Stimulated activated CD8-positive, alpha-beta memory T cell treated with anti-CD3 and anti-CD28 coated beads, Interleukin-4, amount 100 ng/mL, for 24 hours (primary cell): ENCODE measurements at places on chromosomes 4 and X.

GRCh38 chrX:24375600-24376131, 15.2 kb downstream of the SUPT20HL1 start:
- no peak for DNase-seq

GRCh38 chr4:10608501-10609219, 75.9 kb downstream of the CLNK start:
- DNase-seq = no peak

DNA sequence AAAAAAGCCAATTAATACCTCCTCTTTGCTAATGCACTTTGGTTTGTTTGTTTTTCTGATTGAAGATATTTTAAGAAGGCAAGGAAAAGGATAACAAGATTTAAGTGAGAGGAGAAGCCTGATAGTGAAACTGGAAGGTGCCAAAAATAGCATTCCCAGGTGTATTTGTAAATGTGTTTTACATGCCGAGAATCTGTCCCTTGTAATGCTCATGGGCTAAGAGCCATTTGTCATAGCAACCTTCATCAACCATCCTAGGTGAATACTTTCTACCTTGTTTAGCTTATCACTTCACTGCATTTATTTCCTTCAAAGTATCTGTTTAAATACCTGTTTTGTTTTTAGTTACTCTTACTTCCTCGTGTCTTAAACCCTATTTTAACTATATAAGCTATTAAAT, 127.8 kb downstream of the KCTD8 start:
- no peak for DNase-seq

DNA sequence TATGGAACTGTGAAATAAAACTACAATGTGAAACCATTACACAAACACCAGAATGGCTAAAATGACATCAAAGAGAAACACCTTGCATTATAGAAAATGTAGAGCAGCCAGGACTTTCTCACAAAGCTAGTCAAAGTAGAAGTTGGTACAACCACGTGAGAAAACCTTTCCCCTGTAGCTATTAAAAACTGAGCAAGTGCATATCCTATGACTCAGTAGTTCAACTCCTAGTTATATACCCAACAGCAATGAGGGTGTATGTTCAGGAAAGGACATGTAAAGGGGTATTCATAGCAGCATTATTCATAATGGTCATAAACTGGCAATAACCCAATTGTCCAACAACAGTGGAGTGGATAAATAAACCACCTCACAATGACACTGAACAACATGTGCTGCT, 177.5 kb upstream of the NUDT10 start:
- no peak for DNase-seq

DNA sequence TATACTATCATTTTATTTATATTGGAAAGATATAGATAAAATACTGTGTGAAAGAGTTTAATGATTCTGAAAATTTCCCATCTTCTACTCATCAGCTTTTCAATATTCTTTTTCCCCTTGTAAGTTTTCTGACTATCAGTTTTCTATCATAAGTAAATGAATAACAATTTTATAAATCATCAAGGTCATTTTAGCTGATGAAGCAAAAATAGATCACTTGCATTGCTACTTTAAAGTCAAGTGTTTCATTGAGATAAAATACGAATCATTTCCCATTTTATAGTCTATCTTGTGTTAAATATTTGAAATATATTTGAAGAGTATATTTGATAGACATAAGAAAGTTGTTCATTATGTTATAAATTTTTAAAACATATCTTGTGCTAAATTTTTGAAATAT, 811.0 kb upstream of the GALNTL6 start:
- DNase-seq = no peak
